ENCODE measurements at places on chromosomes 4 and X. TPM values are rescaled to one million over a fixed set of nuclear protein-coding genes. Genes with fewer than 3 reads are reported as not detected.
A peak's percentile ranks its signal among the peaks of the same experiment; 100 is the strongest.

DNA sequence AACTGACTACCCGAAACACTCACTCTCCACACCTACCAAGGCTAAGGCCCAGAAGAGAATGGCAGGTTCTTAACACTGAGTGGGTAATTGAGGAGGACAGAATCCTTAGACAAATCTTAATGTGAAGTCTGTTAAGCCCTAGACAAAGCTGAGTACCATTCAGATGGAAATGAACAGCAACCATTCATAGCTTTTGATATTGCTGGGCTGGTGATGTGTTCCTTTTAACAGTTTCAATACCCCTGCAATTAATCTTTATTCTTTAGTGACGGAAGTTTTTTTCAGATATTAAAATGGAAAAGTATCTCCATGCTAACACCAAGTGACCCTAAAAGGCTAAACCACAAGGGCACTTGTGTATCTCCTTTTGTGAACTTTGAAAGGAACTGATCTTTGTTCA, 334.9 kb downstream of the OPHN1 start:
- H3K27ac ChIP-seq, result no peak overlapping the region
- no peaks in the 10 kb centered on the region for H3K27me3 ChIP-seq
- H3K4me1 ChIP-seq, result no peaks in the 10 kb centered on the region
- no peaks in the 10 kb centered on the region for H3K36me3 ChIP-seq
- DNase-seq, result no peak

DNA sequence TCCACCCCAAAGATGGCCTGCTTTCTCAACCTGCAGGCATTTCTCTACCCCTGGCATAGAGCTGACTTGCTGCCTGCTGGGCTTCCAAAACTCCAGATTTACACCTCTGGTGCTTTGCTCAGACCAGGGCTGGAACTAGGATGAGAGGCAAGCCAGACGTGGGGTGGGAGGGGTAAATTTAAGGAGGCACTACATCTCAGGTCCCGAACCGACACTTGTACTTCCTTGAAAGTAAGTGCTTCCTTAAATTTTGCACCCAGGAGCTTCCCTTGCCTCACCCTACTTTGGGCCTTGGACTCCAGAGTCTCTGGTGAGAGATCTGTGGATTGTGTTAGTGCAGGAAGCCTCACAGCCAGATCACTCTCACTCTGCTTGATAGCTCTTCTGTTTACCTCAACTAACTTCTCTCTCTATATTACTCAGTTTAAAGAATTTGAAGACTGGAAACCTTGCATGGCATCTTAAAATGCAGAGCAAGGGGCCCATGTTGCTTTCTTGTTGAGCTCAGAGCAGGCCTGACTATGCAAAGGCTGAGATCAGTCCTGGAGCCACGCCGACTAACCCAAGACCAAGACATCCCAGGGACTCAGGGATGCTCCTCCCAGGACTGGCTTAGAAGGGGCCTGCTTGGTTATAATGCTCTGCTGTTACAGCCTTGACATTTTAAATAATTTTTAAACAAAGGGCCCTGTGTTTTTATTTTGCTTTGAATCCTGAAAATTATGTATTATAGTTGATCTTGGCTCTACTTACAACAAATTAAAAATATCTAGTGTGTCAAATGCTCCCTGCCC, 145.0 kb upstream of the LEF1 start:
- no peak overlapping the region for H3K27ac ChIP-seq
- DNase-seq, result peak; percentile 11

GLOD5 gene
- total RNA-seq, result not detected

DNA sequence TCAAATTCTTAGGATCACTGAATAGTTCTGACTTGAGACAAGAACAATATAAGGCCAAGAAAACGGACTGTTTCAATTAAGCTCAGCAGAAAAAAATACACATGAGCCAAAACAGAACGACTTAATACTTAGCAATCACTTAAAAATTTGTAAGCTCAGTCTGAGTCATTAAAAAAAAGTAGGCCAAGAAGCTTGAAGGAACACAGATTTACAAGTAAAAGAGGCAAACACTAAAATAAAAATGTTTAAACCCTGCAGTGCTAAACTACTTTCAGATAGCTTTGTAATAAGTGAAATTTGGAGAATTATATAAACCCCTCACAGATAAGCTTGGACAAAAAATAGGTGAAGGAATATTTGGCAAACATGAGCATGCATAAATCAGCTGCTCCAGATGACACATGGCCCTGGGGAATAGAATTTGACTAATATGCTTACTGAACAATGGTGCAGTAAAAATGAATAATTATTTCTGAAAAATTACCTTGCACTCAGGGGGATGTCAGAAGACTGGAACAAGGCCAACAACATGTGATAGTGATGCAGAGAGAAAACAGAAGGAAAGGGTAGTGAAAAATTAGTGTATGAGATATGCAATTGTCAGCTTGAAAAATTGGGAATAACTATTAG, 49.6 kb downstream of the LNX1 start:
- no peak overlapping the region for H3K4me3 ChIP-seq
- H3K36me3 ChIP-seq, result no peaks in the 10 kb centered on the region
- no peak overlapping the region for H3K27ac ChIP-seq
- H3K27me3 ChIP-seq, result peaks cover 7% of the 10 kb centered on the region
- H3K4me1 ChIP-seq, result no peaks in the 10 kb centered on the region

DGAT2L6 gene
- total RNA-seq, result not detected

- no peaks in the 10 kb centered on the region for H3K27me3 ChIP-seq
- DNase-seq, result no peak
- no peak overlapping the region for H3K27ac ChIP-seq
- no peak overlapping the region for H3K4me3 ChIP-seq
Measured at GRCh38 chrX:48489892-48490291, 13.9 kb downstream of the FTSJ1 start.

ARSJ gene
- not detected for total RNA-seq

CTAG1A gene
- not detected for total RNA-seq

Measured in activated CD4-positive, alpha-beta memory T cell treated with anti-CD3 and anti-CD28 coated beads for 36 hours (primary cell).